Subcutaneous preadipocyte (primary cell): ENCODE measurements at places on chromosomes 3 and 15. TPM values are rescaled to one million over a fixed set of nuclear protein-coding genes. Genes with fewer than 3 reads are reported as not detected.

Gene AQR
- total RNA-seq: 22.8 and 30.9 TPM in 2 replicates

Gene SNURF
- 4.3 and 5.9 TPM in 2 replicates for total RNA-seq

Gene PYGO1
- 8.1 and 8.6 TPM in 2 replicates for total RNA-seq

Gene DPPA2
- not detected in 2 replicates for total RNA-seq

Gene CCR8
- total RNA-seq: not detected in 2 replicates

Gene GCNT3
- 0.37 and 0.39 TPM in 2 replicates for total RNA-seq

Gene CCDC13
- 1.4 and 2.2 TPM in 2 replicates for total RNA-seq

Gene CLDN18
- not detected in 2 replicates for total RNA-seq

Gene HIGD2B
- not detected in 2 replicates for total RNA-seq

Gene HEXA
- 39.7 and 56.2 TPM in 2 replicates for total RNA-seq
